ENCODE measurements at places on chromosomes 1 and 21.
A peak's percentile ranks its signal among the peaks of the same experiment; 100 is the strongest.

DNA sequence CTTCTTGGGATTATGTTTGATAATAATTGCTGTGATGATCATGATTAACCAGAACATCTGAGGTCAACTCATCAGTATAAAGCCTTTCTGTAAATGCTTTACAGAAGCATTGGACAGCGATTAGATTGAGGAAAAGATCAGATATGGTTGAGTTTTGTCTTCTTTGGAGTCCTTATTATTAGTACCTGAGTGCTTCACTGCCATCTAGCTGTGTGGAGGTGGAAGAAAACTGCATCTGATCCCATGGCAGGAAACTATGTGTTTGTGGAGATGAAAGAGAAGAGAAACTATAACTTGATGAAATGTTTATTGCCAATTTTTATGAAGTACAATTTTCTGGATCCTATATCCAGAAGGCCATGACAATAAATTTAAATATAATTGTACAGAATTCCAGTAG is 11.4 kb downstream of the FLG2 start:
- no peak for DNase-seq

- no peak for DNase-seq
Observed at GRCh38 chr1:31069392-31069791, 3.9 kb upstream of the PUM1 start.

GRCh38 chr1:188642704-188643103 is 1814.0 kb downstream of the PLA2G4A start:
- DNase-seq = no peak

- no peak for DNase-seq
Observed at GRCh38 chr1:222909586-222909985, 94.7 kb downstream of the DISP1 start.

DNA sequence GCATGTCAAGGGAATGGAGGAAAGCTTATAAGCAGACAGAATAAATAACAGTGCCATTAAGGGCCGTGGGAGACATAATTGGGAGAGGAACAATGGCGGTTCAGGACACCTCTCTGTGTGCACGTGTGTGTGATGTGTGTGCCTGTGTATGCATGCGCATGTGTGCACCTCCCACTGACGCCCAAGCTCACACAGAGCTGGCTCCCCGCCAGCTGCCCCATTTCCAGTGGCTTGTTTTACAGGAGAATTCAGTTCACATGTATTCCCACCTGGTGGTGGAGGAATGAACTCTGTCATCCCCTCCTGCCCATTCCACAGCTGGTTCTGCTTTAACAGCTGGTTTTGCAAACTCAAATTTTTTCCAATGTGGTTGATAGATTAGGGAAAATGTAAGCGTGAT is 262.2 kb downstream of the AJAP1 start:
- DNase-seq = no peak

DNA sequence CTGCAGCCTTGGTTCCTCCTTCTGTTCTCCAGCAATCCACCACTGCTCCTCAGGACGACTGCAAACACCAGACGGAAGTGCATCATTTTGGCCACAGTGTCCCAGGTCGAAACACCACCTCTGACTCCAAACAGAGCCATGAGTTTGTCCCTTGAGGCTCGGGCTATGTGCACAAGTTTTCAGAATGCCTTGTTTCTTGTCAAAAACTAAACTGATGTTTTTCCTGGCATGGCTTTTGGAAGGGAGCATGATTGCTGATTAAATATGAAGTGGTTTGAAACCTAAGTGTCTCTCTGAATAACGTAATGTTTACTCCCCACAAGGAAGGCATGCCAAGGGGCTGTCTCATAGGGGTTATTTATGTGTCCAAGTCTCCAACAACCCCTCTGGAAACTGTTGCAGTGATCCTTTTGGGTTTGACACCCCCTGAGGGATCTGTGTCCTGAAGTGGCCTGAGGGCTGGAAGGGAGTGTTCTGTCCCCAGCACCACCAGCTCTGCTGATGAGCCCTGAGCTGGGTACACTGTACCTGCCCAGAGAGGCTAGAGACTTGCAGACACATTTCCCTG is 132.7 kb downstream of the PLPP3 start:
- DNase-seq = peak; percentile 49

GRCh38 chr1:221886743-221887414 is 145.0 kb upstream of the DUSP10 start:
- DNase-seq = peak; percentile 30

- no peak for DNase-seq
Observed at GRCh38 chr1:230773396-230774033, 26.3 kb downstream of the CAPN9 start.

GRCh38 chr21:45724994-45725843 is 81.7 kb downstream of the PCBP3 start:
- no peak for DNase-seq

DNA sequence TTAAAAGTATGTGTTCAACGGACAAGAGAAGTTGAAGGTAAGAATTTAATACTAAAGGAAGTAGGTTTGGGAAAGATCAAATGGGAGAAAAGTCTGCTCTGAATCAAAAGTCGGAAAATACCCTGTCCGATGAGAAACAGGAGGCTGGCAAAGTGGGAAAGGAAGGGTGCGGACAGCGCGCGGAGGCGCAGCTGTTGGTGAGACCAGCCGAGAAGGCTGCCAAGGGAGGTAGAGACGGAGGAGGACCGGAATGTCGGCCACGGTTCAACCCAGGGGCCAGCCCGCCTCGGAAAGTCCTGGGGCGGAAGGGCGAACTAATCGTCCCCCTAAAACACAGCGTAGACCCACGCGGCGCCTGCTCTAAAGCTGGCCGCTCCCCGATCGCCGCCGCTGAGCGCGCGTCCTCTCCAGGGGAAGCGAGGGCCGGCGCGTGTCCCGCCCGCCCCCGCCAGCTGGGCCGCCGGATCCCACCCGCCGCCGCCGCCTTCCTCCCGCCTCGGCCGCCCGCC is 639 bp upstream of the SPATA1 start:
- peak; percentile 65 for DNase-seq

DNA sequence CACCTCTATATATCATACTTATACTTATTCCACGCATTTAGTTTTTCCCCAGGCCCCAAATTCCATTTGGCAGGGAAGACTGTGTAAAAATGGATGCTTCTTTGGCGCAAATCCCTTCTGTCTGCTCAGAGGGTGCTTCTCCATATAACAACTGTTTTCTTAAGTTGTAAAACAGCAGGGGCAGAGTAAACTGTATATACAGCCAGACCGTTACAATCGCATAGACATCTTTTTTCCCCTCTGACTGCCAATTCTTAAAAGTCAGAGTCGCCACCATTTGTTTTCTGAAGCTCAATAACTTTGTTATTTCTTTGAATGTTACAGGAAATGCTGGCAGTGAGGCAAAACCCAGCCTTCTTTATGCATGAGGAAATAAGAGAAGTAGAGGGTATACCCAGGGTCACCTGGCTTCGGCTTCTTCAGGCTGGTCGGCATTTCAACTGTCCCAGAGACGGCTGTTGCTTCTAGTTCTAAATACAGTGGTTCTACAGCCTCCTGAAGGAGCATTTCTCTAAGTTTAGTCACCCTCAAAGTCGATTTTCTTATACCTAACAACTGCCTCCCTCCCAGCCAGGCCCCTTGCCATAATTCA is 188.4 kb downstream of the CLIC6 start:
- DNase-seq = no peak

DNA sequence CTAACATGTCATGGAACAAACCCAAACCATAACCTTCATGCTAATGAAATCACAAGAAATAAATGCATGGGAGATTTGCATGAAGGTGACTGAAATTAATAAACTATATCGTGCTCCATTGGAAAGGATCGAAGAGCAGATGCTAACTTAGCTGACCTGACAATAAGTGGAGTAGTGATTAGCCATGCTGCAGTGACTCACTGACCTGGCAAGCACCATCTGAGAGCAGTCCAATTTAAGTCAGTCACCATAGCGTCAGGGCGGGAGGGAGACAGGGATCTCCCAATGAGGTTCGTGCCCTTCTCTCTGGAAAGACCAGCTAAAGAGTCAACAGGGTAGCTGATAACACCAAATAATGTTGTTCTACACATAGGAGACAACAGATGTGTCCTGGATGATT is 21.5 kb downstream of the OLIG2 start:
- no peak for DNase-seq

DNA sequence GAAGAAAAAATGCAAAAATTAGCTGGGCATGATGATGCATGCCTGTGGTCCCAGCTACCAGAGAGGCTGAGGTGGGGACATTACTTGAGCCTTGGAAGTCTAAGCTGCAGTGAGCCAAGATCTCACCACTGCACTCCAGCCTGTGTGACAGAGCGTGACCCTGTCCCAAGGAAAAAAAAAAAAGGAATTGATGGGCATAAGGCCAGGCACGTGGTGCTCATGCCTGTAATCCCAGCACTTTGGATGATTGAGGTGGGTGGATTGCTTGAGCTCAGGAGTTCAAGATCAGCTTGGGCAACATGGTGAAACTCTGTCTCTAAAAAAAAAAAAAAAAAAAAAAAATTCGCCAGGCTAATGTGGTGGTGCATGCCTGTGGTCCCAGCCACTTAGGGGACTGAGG is 55.8 kb upstream of the ATP2B4 start:
- DNase-seq = no peak

- no peak for DNase-seq
Observed at GRCh38 chr1:248804771-248805681, 20.7 kb downstream of the SH3BP5L start.

- DNase-seq = no peak
Observed at GRCh38 chr1:56703747-56704146, 58.6 kb downstream of the PRKAA2 start.

DNA sequence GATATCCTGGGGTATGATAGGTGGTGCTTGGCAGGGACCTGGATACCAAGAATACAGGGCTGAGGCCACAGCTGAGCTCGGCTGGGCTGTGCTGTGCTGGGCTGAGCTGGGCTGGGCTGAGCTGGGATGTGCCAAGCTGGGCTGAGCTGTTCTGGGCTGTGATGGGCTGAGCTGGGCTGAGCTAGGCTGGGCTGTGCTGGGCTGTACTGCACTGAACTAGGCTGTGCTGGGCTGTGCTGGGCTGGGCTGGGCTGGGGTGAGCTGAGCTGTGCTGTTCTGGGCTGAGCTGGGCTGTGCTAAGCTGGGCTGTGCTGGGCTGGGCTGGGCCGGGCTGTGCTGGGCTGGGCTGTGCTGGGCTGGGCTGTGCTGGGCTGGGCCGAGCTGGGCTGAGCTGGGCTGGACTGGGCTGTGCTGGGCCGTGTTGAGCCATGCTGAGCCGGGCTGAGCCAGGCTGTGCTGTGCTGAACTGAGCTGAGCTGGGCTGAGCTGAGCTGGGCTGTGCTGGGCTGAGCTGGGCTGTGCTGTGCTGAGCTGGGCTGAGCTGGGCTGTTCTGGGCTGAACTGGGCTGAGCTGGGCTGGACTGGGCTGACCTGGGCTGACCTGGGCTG is 94.7 kb upstream of the ACTRT2 start:
- DNase-seq = no peak

DNA sequence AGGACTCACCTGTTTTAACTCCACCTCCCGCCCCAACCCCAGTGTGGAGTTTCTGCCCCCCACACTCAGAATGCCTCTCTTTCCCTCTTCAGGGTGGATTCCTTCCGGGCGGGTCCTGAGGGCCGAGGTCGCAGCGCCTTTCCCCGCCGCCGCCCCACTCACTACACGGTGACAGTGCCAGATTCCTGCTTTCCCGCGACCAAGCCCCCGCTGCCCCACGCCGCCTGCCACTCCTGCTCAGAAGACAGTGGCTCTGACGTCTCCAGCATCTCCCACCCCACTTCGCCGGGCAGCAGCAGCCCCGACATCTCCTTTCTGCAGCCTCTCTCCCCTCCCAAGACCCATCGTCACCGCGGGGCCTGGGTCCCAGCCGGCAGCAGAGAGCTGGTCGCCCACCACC is 16.7 kb downstream of the INAVA start:
- DNase-seq = no peak

GRCh38 chr1:94854458-94855306 is 34.5 kb downstream of the SLC44A3 start:
- peak; percentile 83 for DNase-seq

DNA sequence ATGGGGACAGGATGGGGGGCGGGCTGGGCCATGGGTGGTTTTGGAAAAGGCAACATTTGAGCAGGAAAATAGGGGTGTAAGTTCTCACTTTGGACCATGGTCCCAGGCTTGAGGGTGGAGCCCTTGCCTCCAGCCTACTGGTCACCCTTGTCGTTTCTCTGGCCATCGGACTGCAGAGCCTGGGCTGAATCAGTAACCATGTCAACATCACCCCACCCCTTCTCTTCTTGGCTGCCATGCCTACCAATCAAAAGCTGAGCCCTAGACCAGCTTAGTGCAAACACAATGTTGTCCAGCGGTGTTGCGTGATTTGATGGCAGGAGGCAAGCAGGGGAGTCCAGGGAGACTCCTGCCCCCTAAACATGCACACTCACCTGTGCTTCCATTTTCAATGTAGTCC is 231.0 kb upstream of the KAZN start:
- no peak for DNase-seq

- DNase-seq = peak; percentile 58
Observed at GRCh38 chr1:66402194-66402593, 131.8 kb upstream of the SGIP1 start.

All from NCI-H446 treated with DMSO at 0.1 percent for 48 hours (cell line).